ENCODE measurements at places on chromosomes 12 and 14.

GRCh38 chr12:29159661-29160060 lies 10.6 kb downstream of the FAR2 start:
- no peak for DNase-seq

DNA sequence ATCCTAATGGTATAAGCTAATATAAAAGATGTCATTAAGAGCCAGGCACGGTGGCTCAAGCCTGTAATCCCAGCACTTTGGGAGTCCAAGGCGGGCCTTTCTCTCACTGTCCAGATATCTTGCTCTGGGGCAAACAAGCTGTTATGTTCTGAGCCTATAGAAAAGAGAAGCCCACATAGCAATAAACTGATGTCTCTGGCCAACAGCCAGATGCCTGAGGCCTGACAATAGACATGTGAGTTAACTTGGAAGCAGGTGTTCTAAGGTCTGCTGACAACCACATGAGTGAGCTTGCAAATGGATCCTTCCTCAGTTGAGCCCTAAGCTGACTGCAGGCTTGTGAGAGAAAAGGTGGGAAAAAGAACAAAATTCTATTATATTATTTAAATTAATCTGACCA lies 25.0 kb downstream of the YAF2 start:
- DNase-seq = no peak

DNA sequence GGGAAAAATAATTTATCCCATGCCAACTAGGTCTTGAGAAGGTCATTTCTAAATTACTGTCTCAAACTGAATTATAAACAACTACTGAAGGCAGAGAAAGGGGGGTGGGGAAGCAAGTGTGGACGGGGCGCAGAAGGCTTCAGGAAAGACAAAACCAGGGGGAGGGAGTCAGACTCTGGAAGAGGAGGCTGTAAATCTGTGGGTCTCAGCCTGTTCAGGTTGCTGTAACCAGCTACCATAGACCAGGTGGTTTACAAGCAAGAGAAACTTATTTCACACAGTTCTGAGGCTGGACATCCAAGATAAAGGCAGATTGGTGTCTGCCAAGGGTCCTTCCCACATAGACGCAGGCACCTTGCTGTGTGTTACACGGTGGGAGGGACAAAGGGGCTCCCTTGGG lies 39.9 kb upstream of the FZD10 start:
- DNase-seq = no peak

DNA sequence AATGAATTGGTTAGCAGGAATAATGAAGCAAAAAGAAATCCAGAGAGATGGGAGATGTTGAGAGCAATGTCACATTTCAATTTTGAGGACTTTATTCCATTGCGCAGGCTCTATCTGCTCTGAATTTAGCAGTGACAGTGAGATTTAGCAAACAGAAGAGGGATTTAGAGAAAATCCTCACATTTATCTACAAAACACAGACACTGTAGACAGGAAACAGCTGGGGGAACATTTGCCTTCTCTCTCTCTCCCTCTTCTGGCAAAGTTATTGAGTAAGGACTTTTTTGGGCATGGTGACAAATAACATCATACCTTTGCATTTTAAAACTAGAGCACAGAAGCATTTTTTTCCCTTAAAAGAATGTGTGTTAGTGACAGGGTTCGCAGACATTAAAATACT lies at the start of gene IGF1:
Gene IGF1, minus strand, starts transcription at position 158 of the 400 bp plus-strand sequence. CDS start 182 bp downstream, outside the sequence.
- no peak for DNase-seq

GRCh38 chr12:51334764-51335163 lies 10.8 kb upstream of the BIN2 start:
- DNase-seq = no peak

GRCh38 chr14:76682367-76682766 lies 78.9 kb upstream of the VASH1 start:
- no peak for DNase-seq

DNA sequence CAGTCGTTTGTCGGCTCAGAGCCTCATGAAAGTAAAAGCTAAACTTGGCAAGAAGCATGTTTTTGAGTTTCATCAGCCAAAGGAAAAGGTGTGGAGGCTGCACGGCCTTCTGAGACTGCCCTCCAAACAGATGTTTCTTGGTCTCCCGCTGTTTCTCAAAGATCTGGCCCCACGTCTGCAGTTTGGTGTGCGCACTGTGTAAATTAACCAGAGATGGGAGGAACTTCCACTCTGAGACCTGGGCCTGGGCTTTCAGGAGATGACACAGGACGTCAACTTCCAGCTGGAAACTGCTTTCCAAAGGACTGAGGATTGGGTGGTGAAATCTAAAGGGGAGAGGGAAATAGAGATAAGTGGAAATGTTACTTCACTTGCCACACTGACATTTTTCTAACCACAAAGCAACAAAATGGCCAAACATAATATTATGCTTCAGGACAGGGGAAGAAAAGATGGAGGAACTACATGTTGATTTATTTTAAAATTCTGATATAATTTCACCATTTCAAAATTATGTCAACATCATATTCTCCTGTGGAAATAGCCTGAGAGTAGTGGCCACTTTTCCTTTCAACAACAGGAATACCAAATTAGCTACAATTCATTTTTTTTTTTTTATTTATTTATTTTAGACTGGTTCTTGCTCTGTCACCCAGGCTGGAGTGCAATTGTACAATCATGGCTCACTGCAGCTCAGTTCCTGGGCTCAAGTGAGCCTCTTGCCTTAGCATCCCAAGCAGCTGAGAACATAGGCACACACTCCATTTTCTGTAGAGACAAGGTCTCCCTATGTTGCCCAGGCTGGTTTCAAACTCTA lies 27.6 kb downstream of the KICS2 start:
- DNase-seq = no peak

- no peak for DNase-seq
These were observed 115.2 kb downstream of the TMEM132D start for GRCh38 chr12:129788506-129789084.

DNA sequence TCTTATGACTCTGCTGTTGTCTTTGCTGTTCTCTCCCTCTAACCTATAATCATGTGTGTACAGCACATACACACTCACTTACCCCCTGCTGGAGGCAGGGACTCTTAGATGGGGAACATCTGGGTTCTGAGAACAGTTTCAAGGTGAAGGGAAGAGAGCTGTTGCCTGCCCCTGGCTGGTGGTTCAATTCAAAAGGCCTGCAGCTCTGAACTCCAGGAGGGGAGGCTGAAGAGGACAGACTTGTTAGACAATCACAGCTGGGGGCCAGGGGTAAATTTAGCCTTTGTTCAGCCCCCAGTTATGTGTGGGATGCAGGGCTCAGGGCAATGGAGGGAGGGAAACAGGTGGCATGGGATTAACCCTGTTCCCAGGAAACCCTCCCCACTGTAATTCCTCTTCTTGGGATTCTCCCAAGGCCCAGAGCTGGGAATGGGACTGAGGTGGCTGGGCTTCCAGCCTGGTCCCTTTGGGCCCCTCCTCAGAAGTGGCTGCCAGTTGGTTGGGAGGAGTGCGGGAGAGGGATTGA lies 1.9 kb downstream of the MYL6B start:
- no peak for DNase-seq

- peak; percentile 70 for DNase-seq
These were observed 25.2 kb downstream of the DHRS4L2 start for GRCh38 chr14:24013654-24014514.

DNA sequence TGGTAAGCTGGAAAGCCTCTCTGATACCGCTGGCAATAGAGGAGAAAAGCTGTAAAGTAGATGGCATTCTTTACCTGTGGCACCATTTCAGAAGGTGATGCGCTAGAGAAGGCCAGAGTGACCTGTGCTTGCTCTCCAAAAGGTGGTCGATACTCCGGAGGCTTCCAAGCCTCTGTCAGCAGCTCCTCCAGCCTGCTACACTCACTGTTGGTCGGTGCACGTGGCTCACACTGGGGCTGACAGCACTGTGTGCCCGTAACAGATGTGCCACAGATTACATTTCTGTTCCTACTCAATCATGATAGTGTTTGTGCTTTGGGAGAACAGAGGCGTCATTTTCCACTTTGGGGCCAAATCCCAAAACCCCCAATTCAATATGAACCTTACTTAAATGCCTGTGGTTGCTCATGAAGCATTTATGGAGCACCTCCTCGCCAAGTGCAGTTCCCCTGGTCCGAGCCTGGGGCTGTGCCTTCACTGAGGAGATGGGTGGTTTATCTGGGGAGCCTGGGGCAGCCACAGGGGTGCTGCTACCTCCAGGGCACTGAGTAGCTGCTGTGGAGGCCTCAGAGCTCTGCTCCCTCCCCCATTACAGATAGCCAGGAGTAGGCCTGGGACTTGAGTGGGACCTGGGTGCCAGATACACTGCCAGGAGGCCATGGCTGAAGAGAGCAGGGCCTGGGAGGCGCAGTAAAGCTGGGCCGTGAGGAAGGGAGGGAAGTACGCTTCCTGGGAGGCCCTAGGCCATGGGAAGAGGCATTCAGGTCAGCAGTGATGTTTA lies 26.8 kb downstream of the CCNK start:
- peak; percentile 35 for DNase-seq

DNA sequence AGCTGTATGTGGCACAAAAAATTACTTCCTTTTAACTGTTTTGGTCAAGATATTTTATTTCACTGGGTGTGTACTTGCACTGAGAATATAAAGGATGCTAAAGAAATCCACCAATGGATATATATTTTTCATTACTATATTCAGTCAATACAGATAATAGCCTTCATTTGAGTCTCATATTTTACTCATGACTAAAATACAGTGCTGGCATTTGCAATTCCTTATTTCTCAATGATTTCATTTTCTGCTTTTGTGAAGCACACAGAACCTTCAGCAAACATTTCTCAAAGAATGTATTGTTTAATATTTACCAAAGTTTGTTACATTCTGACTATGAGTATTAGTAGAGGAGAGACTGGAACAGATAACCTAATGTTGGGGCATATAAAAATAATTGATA lies 93.2 kb upstream of the SOX5 start:
- DNase-seq = no peak

DNA sequence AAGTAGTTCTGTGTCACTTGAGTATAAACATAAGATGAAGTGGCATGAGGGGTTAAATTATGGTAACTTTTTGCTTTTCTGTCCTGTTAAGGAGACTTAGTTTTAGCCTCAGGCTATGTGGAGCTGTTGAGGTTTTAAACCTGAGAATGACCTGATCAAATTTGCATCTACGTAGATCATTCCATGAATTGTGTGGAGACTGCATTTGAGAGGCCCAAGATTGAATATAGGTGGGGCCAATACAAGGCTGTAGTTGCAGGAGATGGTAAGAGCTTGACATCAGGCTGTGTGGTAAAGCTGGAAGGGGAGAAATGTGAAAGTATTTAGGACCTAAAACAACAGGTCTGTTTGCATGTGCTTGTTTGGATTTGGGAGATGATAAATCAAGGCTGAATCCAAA lies 249.5 kb downstream of the SLC16A7 start:
- no peak for DNase-seq

DNA sequence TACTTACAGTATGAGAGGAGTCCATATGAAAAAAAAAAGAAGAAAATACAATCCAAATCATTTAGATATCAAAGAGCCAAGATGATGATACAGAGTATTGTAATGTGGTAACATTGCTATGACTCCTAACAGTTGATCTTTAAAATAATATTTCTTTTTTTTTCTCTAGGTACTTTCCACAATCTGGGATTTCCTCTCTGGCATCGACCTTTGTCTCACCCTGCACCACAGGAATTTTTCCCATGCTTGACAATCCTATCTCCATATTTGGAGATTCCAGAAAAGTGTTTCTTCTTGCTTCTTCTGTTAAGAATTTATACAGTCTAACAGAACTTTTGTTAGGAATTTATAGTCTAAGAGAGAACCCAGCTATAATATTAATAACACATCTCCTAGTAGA lies 184.4 kb downstream of the ITPR2 start:
- DNase-seq = no peak

- no peak for DNase-seq
These were observed 72.4 kb downstream of the RNF34 start for GRCh38 chr12:121472150-121472905.

DNA sequence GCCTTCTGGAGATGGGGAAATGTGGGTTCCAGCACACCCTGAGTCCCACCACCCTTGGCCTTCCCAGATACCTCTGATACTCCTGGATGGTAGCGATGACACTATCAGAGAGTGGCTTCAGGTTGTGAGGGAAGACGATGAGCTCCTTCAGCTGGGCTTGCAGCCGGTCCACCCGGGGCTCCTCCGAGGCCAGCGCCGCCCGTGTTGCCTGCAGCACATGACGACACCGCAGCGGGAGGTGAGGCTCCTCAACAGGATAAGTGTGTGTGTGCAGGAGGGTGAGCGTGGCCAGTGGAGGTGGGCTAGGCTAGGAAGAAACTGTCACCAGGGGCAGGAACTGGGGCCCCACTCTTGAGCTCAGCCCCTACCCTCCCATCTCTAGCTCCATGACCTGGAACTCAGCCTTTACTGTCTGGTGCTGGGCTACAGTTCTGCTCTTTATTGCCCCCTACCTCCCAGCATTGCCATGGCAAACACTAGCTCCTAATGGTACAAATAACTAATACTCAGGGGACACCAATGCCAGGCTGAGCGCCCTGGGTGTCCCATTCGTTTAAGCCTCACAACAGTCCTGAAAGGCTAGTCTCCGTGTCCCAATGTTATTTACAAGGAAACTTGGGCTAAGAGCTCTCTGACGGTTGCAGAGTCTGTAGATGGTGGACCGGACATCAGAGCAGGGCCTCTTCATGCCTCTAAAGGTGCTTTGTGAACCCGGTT lies 64.1 kb downstream of the SYNE3 start:
- no peak for DNase-seq

DNA sequence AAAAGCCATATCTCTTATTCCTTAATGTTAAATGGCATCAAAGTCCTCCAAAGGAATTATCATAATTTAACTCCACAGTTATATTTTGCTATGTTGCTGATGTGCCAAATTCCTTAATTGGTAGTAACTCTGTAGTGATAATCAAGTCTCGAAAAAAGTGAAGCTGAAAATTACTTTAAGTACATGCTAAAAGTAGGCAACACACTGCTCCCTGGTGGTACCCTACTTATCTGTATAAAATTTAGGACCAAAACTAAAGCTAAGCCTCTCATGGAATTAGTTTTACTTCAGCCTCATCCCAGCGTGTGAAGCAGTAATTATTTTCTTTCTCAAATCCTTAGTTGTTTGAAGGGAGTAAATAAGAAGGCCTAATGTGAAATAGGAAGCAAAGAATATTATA lies 132.8 kb downstream of the TTLL5 start:
- DNase-seq = no peak

DNA sequence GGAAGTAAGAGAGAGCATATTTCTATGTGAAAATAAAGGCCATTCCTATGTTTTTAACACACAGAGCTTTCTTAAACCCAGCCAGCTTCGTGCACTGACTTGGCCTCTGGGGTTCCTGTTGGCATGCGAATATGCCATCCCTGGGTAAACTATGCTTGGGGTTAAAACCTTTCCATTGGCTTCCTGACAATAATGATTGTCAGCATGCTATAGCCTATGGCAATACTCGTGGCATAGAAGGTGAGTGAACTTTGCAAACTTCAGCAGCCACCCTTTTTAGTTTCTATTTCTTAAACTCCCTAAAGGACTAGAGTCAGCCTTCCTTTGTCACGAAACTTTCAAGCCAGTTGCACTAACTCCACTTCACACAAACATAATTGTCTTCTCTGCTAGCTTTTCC lies 148.4 kb upstream of the RGS6 start:
- no peak for DNase-seq

GRCh38 chr12:54879150-54879549 lies 24.8 kb downstream of the MUCL1 start:
- DNase-seq = no peak

GRCh38 chr12:68821357-68822188 lies 13.6 kb downstream of the MDM2 start:
- no peak for DNase-seq

Data from CD4-positive, alpha-beta memory T cell (primary cell).